ENCODE measurements at places on chromosomes 5 and 9.

DNA sequence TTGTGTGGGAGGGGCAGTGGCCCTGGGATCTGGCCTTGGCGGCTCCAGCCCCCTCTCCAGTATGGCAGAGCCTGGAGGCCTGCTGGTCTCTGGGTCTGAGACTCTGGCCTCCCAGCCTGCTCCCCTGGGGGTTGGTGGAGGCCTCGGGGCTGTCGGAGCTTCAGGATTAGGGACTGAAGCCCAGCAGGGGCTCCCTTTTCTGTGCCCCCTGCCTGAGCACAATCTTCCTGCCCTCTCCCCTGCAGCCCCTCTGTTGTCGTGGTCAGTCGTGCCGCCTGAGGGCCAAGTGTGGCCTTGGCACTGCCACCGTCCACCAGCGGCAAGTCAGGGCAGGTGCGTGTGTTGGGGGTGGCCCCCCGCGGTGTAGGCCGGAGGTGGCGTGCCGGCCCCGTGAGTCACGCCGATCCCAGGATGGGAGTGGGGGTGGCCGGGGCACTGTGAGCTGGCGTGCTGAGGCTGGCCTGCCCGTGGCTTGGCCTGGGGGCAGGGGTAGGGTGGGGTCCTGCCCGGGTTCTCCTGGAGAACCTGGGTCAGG, 53.6 kb downstream of the RXRA start:
- DNase-seq: no peak

DNA sequence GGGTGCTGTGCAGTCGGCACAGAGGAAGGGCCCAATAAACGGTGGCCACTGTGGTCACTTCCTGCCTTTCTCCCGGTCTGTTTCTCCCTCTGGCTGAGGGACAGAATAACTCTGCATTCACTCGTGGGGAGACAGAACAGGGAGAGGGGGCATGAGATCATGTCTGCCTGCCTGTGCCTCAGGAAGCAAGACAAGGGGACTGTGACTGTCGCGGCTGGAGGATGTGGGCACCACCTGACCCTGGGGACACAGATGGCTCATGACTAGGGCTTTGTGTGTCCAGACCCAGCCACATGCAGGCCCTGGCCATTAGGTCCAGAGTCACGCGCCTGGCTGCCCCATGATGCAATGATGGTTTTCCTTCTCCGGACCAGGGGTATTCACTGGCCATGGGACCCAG, 5.8 kb downstream of the TRUB2 start:
- no peak for DNase-seq

- DNase-seq: no peak
These were observed 84.4 kb downstream of the ADRB2 start for GRCh38 chr5:148910686-148911361.

GRCh38 chr5:131671409-131671808, 36.4 kb upstream of the RAPGEF6 start:
- no peak for DNase-seq

GRCh38 chr9:128001779-128002298, 21.1 kb upstream of the EEIG1 start:
- DNase-seq: no peak

DNA sequence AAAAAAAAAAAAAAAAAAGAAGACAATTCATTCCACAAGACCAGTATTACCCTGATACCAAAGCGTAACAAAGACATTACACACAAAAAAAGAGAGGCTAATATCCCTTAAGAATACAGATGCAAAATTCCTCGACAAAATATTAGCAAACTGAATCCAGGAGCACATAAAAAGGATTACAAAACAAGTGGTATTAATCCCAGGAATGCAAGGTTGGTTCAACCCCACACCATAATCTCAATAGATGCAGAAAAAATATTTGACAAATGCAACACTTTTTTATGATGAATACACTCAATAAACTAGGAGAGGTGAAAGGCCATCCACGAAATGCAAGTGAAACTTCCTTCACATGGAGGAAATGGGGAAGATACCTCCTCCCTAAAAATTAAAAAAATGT, 80.1 kb upstream of the TLR4 start:
- DNase-seq: no peak

DNA sequence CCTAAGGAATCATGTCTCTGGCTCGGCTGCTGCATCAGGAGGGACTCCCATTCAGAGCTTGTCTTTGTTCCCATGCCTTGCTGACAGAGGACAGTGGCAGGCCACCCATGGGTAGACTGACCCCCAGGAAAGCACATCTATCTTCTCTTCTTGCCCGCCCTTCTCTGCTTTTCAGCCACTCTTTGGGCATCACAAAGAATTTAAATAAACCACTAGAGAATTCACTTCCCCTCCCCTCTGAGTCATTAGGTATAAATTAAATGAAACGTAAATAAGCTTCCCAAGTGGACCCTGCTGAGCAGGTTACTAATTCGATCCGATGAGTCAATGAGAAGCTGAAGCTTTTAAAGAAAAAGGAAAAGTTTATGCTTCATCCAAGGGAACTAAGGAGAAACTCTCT, 97.0 kb downstream of the DRD1 start:
- DNase-seq: no peak

DNA sequence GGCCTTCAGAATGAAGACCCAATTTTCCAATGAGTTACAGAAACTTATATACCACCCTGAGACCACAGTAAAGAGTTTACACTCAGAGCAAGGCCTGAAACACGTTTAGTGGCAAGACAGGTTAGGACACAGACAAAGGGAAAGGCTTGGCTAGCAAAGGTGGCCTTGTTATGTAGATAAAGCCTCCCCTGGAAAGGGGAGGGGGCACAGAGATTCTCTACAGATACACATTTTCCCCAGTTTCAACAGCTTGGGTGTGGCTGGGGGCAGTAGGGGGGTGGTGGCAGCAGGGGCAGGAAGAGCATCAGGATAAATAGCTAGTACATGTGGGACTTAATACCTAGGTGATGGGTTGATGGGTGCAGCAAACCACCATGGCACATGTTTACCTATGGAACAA, 51.9 kb upstream of the PPP1R2B start:
- DNase-seq: no peak

DNA sequence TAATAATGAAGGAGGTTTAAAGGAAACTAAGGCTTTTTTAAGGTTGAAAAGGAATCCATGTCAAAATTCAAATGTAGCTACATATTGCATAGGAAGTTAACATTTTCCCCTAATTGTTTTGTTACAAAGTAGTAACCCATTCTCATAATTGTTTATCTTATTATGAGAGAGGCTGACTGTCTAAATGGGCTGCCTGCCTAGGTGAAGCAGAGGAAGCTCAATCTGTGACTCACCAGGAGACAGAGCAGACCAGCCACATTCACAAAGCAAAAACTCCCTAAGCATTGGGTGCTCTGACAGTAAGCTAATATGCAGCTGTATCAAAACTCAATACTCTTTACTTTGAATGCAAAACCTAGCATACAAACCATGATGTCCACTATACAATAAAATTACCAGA, 208.5 kb downstream of the ROR2 start:
- DNase-seq: no peak

DNA sequence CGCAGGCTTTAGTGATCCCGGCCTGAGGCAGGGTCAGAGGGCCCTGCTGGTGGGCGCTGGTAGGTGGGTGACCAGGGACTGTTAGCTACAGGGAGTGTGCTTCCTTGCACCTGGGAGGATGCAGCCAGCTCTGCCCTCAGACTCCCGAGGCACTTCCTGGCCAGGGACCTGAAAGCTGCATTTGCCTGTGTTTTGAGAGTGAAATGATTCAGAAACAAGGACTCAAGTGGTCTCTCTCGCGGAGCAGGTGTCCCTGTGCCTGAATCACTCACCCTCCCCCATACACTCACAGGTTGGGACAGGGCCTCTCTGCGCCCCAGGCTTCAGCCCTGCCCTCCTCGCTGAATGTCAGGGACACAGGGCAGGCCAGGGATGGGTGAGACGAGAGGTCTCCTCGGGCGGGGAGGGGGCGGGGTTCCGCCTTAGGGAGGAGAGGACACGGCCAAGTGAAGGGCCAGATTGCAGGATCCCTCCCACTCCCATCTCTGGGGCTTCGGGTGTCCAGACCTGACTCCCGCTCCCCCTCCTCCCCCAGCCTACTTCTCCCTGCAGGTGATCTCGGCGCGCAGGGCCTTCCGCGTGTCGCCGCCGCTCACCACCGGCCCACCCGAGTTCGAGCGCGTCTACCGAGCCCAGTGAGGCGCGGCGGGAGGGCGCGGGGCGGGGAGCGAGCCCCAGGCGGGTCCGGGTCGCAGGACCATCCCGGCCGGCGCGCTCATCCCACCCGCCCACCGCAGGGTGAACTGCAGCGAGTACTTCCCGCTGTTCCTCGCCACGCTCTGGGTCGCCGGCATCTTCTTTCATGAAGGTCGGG, 1.5 kb downstream of the LTC4S start:
- no peak for DNase-seq

GRCh38 chr5:106940986-106941385, 729.8 kb downstream of the EFNA5 start:
- no peak for DNase-seq

- no peak for DNase-seq
These were observed 576.9 kb downstream of the EBF1 start for GRCh38 chr5:158522776-158523175.

DNA sequence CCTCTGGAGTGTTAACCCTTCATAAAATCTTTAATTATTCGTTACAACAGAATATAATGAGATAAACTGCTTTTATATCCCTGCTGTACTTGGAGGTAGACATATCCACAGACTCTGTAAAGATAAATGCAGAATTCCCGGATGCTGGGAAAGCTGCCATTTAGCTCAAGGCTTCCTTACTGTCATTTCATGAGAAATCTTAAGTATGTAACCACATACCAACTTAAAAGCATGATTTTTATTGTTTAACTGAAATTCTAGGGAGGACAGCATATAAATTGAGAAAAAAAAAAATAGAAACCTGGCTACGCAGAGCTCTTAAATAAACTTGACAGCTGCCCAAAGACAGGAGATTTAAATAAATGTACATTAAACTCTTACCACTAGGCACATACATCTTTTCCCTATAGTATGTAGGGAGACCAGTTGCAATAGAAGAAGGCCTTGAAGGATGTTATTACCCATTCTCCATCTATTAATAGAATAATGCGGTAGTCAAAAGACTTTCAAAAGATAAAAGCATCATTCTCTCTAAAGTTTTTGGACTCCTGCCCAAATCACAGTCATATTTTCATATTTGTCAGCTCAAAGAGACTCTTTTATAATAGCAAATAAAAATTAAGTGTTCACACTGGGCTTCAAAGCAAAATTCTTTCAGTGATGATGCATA, 373.8 kb downstream of the NDUFS4 start:
- DNase-seq: no peak

- DNase-seq: no peak
These were observed 780.3 kb downstream of the DTWD2 start for GRCh38 chr5:118208031-118208453.

DNA sequence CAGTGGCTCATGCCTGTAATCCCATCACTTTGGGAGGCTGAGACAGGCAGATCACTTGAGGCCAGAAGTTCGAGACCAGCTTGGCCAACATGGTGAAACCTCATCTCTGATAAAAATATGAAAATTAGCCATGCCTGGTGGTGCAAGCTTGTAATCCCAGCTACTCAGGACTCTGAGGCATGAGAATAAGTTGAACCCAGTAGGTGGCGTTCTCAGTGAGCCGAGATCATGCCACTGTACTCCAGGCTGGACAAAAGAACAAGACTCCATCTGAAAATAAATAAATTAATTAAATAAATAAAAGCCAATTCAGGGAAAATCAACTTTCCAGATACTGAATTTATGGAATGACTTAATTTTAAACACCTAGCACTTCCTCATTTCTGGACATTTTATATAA, 1722.1 kb downstream of the MAT2B start:
- no peak for DNase-seq

GRCh38 chr5:88813805-88814575, 69.0 kb downstream of the MEF2C start:
- no peak for DNase-seq

Data from cortex of kidney (tissue), 1 donor.